Endothelial cell (in vitro differentiated cells): ENCODE measurements at places on chromosomes 7 and 10.

- peaks cover 3% of the 10 kb centered on the region for H3K4me1 ChIP-seq
- no peaks in the 10 kb centered on the region for H3K36me3 ChIP-seq
- peak; percentile 62 for DNase-seq
- peaks cover 3% of the 10 kb centered on the region for H3K27me3 ChIP-seq
- H3K27ac ChIP-seq = no peak overlapping the region
Measured at GRCh38 chr10:122051609-122052385, 62.8 kb downstream of the TACC2 start.

DNA sequence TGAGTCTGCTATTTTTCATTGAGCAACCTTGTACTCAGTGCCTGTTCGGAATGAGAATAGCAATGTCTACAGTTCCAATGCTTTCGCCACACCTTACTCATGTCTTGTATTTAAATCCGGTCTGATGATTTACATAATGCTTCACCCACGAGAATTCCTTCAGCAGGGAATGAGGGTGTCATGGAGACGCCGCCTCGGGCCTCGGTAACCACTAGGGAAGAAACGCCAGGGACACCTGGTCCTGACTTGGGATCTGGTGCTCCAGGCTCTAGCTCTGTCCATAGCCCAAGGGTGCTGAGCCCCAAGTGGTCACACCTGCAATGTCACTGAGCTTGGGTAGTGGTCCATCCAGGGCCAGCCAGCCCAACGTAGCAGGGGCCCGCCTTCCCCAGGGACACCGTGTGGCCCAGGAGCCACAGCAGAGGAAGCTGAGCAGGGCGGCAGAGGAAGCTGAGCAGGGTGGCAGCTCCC lies 37.4 kb downstream of the PRKAG2 start:
- no peak for DNase-seq
- no peak overlapping the region for H3K27ac ChIP-seq
- H3K27me3 ChIP-seq = peaks cover 7% of the 10 kb centered on the region

DNA sequence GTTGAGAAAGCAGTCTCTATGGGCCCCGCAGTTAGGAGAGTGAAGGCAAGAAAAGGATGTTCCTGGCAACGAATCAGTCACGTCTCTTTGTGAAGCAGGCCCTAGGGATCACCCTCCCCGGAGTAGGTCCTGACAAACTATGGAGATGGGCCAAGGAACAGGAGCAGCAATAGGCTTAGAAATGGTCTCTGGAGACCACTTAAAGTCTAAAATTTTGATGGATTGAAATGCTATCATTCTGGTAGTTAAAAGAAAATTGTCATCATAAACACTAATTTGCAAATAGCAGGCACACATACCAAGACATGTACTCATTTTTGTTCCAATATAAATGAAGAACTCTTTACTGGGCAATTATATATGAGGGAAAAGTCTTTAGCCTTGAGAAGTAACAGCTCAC lies 123.5 kb downstream of the ITGB8 start:
- no peak overlapping the region for H3K4me3 ChIP-seq
- H3K4me1 ChIP-seq = no peaks in the 10 kb centered on the region

DNA sequence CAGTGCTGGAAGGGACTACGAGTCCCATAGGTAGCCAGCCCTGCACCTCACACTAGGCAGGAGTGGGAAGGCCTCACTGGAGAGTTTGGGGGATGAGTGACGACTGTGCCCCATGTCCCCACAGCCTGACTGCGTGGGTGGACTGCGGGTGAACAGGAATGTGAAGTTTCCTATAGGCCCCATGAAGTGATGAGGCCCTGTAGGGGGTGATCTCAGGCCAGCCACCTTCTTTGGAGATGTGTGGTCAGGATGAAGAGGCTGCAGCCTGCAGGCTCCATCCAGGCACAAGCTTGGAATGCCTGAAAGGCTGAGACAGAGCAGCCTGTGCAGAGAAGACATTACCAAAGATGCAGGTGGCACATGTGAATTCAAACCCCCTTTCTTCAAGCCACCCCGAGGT lies 94.9 kb downstream of the CPXM2 start:
- peaks cover 5% of the 10 kb centered on the region for H3K27me3 ChIP-seq
- H3K27ac ChIP-seq = no peak overlapping the region
- DNase-seq = no peak
- H3K36me3 ChIP-seq = no peaks in the 10 kb centered on the region
- peaks cover 18% of the 10 kb centered on the region for H3K4me1 ChIP-seq
- no peak overlapping the region for H3K4me3 ChIP-seq

DNA sequence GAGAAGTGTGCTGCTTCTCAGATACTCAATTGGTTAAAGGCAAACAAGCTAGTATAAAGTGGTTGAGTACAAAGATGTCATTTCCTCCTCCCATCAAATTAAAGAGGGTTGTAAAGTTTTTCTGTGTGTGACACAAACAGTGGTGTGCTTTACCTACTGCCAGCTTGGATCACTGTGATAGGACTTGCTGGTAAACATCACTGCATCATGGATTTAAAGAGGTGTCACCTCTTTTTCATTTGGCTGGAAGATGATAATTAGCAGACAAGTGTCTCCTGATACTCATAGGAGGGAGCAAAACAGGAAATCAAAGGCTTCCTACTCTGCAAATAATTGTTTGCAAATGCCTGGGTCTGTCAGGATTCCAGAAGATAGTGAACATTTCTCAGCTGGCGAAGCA lies 200.5 kb downstream of the MDFIC start:
- no peak overlapping the region for H3K27ac ChIP-seq
- no peak overlapping the region for H3K4me3 ChIP-seq
- no peaks in the 10 kb centered on the region for H3K36me3 ChIP-seq
- H3K27me3 ChIP-seq = no peaks in the 10 kb centered on the region
- no peak for DNase-seq

- peaks cover 15% of the 10 kb centered on the region for H3K27me3 ChIP-seq
- H3K36me3 ChIP-seq = no peaks in the 10 kb centered on the region
- no peak for DNase-seq
- no peak overlapping the region for H3K27ac ChIP-seq
Measured at GRCh38 chr10:70674560-70675495, 2.5 kb downstream of the ADAMTS14 start.

- no peaks in the 10 kb centered on the region for H3K27me3 ChIP-seq
- H3K4me3 ChIP-seq = no peak overlapping the region
- no peaks in the 10 kb centered on the region for H3K4me1 ChIP-seq
- H3K27ac ChIP-seq = no peak overlapping the region
Measured at GRCh38 chr10:108848046-108848445, 1075.3 kb downstream of the XPNPEP1 start.

DNA sequence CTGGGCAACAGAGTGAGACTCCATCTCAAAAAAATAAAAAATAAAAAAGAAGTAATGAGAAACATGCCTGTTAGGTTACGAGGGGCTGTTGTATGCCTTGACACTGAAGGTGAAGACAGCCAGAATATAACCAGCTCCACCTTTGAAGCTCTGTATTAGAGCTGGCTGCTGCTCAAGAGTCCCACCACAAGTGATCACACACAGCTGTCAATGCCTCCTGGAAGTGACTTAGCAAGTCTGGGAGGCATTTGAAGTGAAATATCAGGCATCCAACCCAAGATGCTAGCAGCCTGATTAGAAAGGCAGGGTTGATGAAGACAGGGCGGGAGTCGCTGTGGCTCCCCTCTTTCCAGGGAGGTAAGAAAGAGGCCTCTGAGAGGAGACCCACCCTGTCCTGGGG lies 34.1 kb upstream of the INPP5F start:
- peaks cover 4% of the 10 kb centered on the region for H3K27me3 ChIP-seq
- no peak for DNase-seq
- H3K27ac ChIP-seq = no peak overlapping the region
- H3K4me3 ChIP-seq = no peak overlapping the region
- H3K36me3 ChIP-seq = peaks cover 17% of the 10 kb centered on the region

DNA sequence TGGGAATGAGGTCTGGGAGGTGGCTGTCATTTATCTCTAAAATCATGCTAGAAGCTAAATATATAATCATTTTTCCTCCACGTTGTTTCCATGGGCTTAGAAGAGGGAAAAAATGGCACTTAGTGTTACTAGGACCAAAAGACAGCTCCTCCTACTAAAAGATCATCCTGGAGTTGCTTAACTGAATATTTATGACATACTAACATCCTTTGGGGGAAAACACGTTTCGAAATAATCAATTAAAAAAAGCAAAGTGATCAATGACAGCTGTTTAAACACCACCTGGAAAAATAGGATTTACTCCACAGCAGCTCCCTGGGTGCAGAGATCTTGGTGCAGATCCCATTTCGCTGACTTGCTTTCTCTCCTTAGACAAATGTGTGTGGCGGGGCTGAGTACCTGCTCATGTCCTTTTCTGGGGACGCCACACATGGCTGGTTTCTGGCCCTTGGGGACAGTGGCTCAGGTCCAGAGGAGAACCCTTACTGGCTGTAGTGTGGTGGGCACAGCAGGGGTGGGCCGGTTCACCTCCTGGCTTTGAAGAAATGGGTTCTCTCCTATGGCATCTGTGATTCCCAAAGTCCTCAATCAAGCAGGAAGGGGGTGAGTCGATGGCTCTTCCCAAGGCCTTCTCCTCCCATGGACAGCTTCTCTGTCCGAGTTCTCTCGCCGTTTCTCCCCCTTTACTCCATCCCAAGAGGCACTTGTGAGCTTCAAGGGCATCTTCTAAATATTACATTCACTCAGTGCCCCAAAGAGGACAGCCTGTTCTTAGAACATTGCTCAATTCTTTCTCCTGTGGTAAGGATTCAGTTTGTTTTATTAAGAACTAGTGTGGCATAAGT lies 156.4 kb upstream of the KLF14 start:
- DNase-seq = no peak
- peaks cover 23% of the 10 kb centered on the region for H3K4me1 ChIP-seq
- H3K4me3 ChIP-seq = no peak overlapping the region

DNA sequence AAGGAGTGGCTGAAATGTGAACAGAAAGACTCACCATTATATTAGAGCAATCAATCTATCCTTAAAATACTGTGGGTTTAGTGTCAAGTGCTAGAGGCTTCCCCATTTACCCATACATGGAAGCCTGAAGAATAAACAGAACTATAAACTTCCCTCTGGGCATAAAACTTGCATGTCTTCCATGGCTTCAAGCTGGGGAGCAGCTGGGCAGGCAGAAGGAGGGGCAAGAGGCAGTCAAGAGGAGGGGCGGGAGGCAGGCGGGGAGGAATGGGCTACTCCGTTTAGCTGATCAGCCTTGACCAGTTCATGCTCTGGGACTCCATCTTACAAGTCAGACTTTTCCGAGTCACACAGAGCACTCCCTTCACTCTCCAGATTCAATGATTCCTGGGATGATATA lies 3.5 kb upstream of the PRSS1 start:
- H3K4me3 ChIP-seq = no peak overlapping the region
- H3K36me3 ChIP-seq = no peaks in the 10 kb centered on the region
- peaks cover 10% of the 10 kb centered on the region for H3K4me1 ChIP-seq
